ENCODE measurements at places on chromosomes 3 and 15. TPM values are rescaled to one million over a fixed set of nuclear protein-coding genes. Genes with fewer than 3 reads are reported as not detected.

Gene SERPINI2
- total RNA-seq: 2.5 TPM

Gene UQCC5
- 2.6 TPM for total RNA-seq

Gene WWTR1
- total RNA-seq: 31.1 TPM

Gene GOLGA8T
- total RNA-seq: 0.54 TPM

Gene PTX3
- total RNA-seq: 2.4 TPM

Gene TMEM108
- 7.4 TPM for total RNA-seq

Gene PIK3R4
- 65.1 TPM for total RNA-seq

Gene XYLB
- 3.0 TPM for total RNA-seq

Gene EPHB3
- 2.0 TPM for total RNA-seq

Gene CLASP2
- total RNA-seq: 67.5 TPM

Gene PAK6
- 20.0 TPM for total RNA-seq

Gene ATP13A4
- total RNA-seq: not detected

Gene GABRB3
- 119 TPM for total RNA-seq

Gene GAP43
- 22.7 TPM for total RNA-seq

Gene CEP152
- total RNA-seq: 12.4 TPM

Gene TNNC1
- 6.5 TPM for total RNA-seq

Gene PTH1R
- 1.3 TPM for total RNA-seq

Gene ECE2
- total RNA-seq: 0.24 TPM

Gene KBTBD13
- total RNA-seq: not detected

Gene XIRP1
- total RNA-seq: not detected

Gene ARHGAP11A
- 43.1 TPM for total RNA-seq

Gene MYRIP
- total RNA-seq: 1.8 TPM

Gene GOLGA6L9
- total RNA-seq: 12.7 TPM

Gene HRG
- total RNA-seq: not detected
